ENCODE measurements at places on chromosomes 1 and 21.

DNA sequence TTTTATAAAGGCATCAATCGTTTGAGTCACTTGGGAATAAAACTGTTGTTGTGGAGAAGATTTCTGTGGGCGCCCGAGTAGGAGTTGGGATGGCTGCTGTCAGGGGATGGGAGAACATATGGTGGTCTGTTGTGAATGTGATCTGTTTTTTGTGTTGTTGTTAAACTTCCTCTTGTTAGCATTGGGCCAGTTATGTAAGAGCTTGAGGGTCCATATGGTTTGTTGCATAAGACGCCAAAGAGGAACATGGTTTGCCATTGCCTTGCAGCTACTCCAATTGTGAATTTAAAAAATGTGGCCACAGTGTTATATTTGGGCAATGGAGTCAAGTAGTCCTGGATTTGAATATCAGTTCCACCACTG is 136.1 kb upstream of the JUN start:
- no peak for DNase-seq

DNA sequence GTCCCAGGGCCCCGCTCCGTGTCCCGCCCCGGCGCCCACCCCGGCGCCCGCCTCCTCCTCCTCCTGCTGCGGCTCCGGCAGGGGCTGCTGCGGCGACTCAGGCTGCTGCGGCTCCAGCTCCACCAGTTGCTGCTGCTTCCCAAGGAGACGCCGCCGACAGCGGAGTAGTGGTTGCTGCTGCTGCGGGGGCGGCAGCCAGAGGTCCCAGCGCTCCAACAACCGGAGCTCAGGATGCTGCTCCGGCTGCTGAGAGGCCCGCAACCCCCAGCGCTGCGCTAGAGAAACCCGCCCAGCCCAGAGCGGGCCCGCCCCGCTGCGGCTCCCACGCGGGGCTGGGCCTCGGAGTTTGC is 1.1 kb downstream of the CRCT1 start:
- no peak for DNase-seq

- DNase-seq, result no peak
Observed at GRCh38 chr1:74399249-74399648, 113.2 kb downstream of the LRRC53 start.

GRCh38 chr1:186503190-186503589 is 42.3 kb upstream of the PDC start:
- no peak for DNase-seq

DNA sequence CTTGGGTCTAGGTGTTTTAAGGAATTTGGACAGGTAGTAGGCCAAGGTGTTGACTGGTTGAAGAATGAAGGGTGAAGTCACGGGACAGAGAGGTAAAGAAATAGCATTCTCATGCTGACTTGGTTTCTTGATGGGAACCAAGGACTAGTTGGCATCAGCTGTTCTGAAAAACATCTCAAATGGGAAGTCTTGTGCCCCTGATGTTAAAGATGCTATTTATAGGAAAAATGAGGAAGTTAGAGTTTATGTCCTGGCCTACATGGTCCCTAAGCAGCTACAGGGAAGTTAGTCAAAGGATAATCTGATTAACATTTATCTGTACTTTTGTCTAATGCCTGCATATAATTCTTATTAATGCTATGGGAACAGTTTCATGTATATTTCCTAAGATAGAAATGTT is 262.4 kb downstream of the HHIPL2 start:
- DNase-seq, result no peak

DNA sequence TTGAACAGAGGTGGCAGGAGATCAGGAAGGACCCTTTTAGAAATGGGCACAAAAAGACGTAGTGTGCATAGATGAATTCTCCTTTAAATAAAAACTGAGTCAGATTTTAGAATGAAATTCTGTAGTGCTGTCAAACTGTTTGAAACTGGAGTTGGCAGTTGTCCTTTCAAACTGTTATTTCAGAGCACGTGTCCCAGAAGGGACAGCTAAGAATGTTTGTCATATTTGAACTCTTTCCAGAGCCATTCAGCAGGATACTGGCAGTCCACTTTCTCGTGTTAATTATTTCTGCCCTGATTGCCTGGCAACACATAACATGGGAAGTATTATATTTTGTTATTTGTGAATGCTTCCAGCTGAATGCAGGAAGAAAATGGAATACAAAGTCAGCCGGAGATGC is 212.3 kb upstream of the DPYD start:
- DNase-seq, result no peak

DNA sequence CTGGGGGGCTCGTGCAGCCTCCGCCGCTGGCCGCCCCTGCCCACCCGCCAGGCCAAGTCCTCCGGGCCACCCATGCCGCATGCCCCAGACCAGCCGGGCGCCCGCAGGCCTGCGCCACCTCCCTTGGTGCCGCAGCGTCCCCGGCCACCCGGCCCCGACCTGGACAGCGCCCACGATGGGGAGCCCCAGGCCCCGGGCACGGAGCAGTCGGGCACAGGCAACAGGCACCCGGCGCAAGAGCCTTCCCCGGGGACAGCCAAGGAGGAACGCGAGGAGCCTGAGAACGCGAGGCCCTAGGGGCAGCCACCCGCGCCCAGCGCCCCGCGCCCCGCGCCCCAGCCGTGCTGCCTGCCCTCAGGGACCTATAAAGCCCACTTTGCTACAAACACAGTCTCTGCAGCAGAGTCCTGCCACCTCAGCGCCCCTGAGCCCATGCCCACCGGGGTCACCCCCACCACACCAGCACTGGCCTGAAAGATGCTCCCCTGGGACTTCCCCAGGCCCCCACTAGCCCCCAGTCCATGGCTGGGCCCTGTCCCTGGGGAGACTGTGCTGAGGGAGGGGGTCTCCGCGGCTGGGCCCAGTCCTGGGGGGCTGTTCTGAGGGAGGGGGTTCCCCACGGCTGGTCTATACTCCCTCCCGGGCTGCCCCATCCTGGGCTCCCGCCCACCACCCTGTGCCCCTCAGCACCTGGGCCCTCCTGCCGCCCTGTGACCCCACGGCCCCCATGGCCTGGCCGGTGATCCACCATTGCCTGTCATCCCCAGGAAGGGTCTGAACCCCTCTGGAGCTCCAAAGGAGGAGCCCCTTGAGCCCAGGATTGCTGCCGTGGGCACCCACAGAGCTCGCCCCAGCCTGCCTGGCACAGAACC is 8.6 kb downstream of the TNFRSF18 start:
- DNase-seq, result no peak

DNA sequence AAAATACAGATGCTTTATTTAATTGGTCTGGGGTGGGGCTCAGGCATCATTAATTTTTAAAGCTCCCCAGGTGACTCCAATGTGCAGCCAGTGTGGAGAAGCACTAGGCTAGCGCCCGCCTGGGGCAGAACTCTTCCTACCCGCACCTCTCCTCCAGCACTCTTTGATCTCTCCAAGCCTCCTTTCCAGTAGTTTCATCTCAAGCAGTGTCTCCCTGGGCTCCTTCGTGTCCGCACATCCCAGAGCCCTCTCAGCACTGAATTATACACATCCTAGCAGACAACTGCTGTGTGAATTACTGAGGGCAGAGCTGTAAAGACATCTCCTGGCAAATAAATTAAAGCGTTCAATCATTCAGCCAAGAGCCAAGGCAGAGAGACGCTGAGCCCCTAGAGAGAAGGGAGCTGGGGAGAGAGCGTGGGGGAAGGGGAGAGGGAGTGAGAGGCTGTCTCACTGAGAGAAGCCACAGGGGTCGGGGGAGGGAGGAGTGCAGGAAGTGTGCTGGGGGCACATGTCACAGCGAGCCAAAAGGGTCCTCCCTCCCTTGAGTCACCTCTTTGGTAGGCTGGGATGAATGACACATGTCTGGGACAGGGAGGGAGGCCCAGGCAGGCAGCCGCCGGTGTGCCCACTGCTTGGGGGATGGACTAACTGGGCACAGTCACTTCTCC is 21.0 kb upstream of the PARP1 start:
- peak; percentile 69 for DNase-seq

DNA sequence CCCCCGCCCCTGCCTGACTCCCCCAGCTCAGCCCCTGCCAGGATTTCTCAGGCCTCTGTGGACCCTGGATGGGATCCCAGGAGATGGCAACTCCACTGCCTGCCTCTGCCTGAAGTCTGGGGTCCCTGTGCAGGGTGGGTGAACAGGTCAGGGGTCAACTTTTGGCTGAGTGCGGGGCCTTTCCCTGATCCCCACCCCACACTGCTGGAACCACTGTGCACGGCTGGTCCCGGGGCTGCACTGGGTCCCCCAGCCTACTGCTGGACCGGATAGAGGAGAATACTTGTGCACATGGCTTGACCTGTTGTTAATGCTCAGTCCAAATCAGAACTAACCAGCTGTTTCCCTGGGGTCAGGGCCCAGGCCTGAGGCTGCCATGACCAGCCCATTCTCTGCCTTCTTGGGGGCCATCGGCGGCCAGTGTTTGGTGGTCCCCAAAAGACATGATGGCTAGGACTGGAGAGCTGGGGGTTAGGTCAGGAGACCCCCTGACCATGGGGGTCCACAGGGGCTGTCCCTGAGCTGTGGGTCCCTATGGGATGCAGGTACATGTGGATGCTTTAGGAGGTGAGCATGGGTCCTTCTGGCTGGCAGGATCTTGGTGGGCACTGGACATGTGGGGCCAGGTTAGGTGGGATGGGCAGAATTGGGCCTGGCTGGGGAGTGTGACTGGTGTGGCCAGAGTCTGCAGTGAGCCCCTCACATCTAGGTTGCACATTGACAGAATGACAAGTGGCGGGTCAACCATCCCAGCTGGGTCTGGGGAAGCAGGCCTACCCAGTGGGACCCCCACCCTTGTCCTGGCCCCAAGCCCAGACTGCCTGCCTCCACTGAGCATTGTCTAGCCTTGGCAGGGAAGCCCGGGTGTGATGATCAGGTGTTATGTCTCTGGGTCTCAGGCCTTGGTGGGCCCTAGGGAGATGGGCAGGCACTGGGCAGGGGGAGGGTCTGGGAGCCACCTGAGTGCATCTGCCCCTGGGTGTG is 19.0 kb upstream of the ZNF678 start:
- DNase-seq, result no peak

GRCh38 chr1:234932511-234933430 is 195.9 kb downstream of the TOMM20 start:
- no peak for DNase-seq

GRCh38 chr1:36108314-36108713 is 16.7 kb downstream of the COL8A2 start:
- no peak for DNase-seq

- DNase-seq, result peak; percentile 77
Observed at GRCh38 chr1:236489710-236490377, 33.9 kb upstream of the LGALS8 start.

DNA sequence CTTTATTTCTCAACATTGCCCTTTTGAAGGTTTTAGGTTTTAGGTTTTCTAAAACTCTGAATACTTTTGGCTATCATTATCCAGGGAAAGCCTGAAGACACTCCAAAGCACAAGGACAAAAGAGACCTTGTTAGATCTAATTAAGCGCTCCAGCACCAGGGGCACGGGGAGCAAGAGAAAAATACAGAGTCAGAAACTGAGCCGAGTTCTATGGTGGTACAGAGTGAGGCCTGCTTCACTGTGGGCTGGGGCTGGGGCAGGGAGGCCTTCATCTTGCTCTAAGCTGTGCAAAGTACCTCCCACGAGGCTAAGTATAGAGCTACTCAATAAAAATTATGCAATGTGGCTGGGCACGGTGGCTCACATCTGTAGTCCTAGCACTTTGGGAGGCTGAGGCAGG is 19.7 kb upstream of the RAB4A start:
- no peak for DNase-seq

DNA sequence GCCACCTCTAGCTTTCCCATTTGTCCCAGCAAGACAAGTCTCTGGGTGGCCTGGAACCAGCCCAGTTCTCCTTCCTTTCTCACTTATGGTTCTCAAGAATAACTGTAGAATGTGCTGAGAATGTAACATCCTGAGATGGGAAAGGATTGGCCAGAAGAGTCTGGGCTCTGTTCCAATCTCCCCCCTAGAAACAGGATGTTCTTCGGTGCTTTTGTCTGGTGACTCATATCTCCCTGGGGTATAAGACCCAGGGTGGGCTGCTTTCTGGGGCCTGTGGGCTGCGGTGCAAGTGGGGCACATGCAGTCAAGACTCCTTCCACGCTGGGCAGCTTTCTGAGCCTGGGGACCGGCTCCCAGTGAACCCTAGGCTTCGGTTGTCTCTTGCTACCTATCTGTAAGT is 251.2 kb upstream of the POU3F1 start:
- DNase-seq, result no peak

GRCh38 chr1:117686907-117687306 is 81.1 kb downstream of the TENT5C start:
- DNase-seq, result no peak

DNA sequence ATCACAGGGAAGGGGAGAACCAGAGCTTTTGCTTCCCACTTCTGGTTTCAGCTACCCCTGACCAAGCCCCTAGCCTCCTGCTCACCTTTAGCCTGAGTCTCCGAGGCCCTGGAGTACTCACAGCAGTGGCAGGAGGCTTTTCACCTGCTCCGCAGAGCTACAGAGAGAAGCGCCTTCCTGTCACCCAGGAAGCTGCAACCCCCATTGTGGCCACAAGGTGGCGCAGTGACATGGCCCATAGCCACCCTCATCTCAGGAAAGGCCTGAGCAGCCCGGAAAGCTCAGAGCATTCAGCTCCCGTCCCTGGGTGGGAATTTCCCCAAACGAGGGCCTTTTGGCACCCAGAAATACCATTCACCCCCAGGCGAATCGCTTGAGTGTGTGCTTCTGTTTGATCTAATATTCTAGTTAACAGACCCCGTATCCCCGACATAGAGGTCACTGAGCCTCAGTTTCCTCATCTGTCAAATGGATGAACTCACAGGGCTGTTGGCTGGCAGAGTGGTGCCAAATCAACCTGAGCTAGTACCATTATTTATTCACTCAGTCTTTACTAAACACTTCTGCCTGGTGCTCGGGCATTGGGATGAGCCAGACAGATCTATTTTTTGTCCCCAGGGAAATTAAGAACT is 25.3 kb downstream of the A3GALT2 start:
- DNase-seq, result peak; percentile 65

GRCh38 chr1:101199637-101199982 is 37.2 kb upstream of the S1PR1 start:
- DNase-seq, result no peak

DNA sequence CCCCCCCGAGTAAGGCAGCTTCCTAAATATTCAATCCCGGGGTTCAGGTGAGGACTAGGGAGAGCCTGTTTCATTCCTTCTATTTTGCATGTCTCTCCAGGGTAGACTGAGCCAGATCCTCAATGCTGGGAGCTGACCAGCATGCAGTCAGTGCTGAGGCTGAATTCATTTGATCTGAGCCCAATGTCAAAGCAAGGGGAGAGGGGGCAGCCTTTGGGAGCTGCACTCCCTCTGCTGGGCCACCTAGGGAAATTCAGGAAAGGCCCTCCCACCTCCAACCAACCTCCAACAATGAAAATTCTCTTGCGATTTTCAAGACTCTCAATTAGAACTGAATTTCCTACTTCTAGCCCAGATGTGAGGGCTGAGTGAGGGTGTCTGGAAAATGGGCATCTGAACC is 371.2 kb downstream of the NPHP4 start:
- no peak for DNase-seq

DNA sequence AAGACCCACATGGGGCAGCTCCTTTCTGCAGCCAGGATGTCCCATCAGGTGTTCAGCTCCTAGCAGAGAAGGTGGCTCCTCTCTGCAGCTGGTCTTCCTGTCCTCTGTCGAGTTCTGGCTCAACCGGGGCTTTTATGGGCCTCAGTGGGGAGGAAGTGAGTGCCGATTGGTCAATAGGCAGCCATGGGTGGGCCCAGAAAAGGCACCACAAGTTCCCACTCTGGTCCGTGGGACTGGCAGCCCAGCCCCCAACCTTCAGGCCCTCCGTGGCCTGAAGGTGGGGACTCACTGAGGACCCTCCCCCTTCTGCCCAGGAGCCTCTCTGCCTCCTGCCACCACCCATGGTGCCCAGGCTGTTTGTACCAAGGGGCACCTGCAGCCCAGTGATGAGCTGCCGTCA is 161.7 kb upstream of the DUSP10 start:
- no peak for DNase-seq

- DNase-seq, result no peak
Observed at GRCh38 chr1:90394247-90394646, 322.9 kb downstream of the BARHL2 start.

Measured in NCI-H1436 (cell line).